Activated CD4-positive, alpha-beta T cell treated with anti-CD3 and anti-CD28 coated beads for 36 hours (primary cell): ENCODE measurements at places on chromosomes 11 and 22. TPM values are rescaled to one million over a fixed set of nuclear protein-coding genes. Genes with fewer than 3 reads are reported as not detected.

DNA sequence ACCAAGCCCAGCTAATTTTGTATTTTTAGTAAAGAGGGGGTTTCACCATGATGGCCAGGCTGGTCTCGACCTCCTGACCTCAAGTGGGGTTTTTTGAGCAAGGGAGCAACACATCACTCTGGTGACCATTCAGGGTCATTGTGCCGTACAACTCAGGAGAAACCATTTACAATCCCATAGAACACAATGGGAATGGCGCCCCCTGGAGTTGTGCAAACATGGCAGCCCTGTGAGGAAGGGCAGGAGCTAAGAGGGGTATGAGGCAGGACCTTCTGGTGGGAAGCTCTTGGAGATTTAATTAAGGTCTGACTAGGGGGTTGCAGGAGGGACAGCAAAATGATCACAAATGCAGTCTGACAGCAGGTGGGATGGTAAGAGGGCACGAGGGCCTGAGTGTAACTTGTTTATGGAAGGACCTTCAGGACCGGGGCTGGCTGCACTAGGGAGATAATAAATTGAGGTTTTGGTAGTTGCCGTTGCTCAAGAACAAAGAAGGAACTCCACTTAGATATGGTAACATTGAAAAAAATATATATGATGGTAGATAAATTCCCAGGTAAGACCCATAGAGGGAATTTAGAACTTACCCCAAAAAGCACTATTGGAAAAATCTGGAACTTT is 9.1 kb upstream of the CSF2RB start:
- no peak for DNase-seq

GRCh38 chr11:125347261-125347585 is 148.8 kb downstream of the FEZ1 start:
- DNase-seq = no peak

- peak; percentile 96 for DNase-seq
These were observed at the start of gene RELT for GRCh38 chr11:73376160-73376802. Gene RELT, plus strand, starts transcription at chr11:73376399. Its CDS starts 12,738 bp downstream, at chr11:73389137.

DNA sequence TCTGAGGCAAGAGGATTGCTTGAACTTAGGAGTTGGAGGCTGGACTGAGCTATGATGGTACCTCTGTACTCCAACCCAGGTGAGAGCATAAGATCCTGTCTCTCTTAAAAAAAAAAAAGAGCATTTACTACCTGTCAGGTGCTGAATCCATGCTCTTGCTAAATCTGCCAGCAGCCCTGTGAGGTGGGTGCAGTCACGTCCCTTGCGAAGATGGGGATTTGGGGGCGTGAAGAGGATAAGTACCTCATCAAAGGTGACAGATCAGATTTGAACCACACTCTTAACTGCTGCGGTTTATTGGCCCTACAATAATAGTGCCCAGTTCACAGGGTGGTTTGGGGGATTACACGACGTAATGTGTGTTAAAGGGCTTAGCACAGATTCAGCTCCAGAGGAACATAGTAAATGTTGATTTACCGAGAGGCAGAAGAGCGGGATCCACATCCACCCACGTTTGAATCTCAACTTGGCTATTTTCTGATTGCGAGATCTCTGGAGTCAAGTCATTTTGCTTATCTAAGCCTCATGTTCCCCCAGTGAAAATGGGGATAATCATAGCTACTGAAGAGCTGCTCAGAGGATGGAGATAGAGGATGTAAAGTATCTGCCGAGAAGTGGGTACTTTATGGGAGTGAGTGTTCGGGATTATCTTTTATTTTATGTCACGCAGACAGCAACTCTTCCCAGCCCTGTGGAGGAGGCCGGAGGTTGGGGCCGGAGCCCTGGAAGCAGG is 28.1 kb upstream of the LRRC10B start:
- DNase-seq = no peak

DNA sequence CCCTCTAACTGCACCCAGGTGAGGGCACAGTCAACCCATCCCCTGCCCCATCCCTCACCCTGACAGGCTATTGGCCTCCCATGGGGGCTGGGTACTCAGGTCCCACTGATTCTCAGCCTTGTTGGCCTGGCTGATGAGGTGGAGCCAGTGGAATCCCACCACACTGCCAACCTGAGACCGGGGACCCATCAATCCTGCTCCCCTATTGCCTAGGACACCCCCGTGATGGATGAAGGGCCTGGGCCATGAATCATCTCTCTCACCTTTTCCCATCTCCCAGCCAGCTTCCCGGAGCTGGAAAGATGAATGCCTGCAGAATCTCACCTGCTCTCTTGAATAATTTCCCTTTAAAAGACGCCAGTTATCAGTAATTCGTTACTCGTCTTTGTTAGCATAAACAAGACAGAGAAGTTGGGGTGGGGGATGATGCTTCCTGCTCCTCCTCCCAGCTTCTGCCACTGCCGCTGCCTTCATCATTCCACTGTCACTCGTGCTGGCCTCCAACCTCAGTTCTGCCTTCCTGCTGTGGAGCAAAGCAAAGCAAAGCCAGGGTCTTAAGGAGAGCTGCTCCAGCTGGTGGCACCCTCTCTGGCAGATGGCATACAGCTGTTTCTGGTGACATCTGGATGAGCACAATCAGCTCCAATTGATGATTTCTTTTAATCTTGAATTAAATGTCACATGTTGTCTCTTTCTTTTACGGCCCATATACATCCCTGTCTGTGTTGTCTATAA is 204.0 kb upstream of the NECTIN1 start:
- DNase-seq = no peak

- DNase-seq = no peak
These were observed 2.6 kb downstream of the KCNC1 start for GRCh38 chr11:17736930-17737817.

CARD10 gene
- total RNA-seq = not detected

YPEL4 gene
- 0.47 TPM for total RNA-seq

INSC gene
- 0.64 TPM for total RNA-seq

PLAAT2 gene
- not detected for total RNA-seq
